ENCODE measurements at places on chromosomes 12 and 14. TPM values are rescaled to one million over a fixed set of nuclear protein-coding genes. Genes with fewer than 3 reads are reported as not detected.

DNA sequence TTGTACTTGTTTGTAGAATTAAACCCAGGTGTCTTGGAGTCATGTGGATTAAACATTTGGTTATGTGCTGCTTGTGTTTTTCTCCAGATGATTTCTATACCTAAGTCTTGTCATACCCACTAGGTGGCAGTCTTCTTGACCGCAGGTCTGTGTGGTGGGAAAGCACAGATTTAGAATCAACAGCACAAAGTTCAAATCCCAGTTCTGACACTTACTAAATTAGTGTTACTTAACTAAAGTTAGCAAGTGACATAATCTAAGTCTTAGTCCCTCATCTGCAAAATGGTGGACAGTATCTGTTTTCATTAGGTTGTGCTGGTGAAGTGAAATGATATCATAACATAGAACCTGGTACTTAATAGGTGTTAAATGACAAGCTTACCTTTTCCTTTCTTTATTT is 151.0 kb upstream of the ARHGAP5 start:
- peaks cover 15% of the 10 kb centered on the region for H3K4me1 ChIP-seq
- H3K27ac ChIP-seq = no peak overlapping the region
- H3K27me3 ChIP-seq = no peaks in the 10 kb centered on the region
- H3K4me3 ChIP-seq = no peak overlapping the region

DNA sequence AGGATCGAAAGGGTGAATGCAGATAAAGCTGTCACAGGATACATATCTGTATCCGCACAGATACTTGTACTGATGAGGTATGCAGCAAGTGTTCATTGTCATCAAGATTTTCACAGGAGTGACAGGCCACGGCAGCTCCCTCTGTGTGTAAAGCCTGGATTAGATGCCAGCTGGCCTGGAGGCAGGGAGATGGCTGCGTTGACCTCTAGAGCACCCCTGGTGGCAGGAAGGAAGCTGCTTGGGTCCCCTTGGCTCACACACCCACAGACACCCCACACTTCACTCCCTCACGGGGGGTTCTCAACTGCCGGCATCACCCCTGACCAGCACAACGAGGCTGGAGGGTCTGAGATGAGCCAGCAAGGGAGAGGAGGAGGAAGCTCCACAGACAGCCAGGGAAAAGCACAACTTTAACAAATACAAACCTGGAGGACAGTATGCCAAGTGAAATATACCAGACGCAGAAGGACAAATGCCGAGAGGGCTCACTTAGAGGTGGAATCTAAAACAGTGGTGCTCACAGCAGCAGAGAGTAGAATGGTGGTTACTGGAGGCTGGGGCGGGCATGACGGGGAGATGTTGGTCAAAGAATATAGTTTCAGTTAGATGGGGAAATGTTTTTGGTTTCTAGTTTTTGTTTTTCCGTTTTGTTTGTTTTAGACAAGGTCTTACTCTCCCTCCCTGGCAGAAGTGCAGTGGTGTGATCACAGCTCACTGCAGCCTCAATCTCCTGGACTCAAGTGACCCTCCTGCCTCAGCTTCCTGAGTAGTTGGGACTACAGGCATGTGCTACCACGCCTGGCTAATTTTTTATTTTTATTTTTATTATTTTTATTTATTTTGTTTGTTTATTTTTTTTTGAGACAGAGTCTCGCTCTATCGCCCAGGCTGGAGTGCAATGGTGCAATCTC is 45.7 kb downstream of the TEAD4 start:
- no peaks in the 10 kb centered on the region for H3K27me3 ChIP-seq
- H3K4me3 ChIP-seq = no peak overlapping the region
- no peak for DNase-seq
- no peaks in the 10 kb centered on the region for H3K4me1 ChIP-seq
- H3K36me3 ChIP-seq = no peaks in the 10 kb centered on the region

DNA sequence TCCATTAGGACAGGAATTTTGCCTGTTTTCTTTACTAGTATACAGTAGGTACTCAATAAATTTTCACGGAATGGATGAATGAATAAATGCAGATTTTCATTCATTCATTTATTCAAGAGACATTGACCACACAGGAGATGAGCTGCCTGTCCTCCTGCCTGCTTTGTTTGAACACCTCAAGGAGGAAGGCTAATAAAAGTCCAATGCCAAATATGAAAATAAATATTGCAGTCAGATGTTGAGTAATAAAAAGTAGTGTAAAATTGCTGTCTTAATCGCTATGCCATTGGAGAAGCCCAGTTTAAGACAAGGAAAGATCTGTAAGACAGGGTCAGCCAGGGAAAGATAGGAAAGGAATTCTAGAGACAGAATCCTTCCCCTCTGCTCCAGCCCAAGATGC is 47.4 kb downstream of the DYRK2 start:
- no peak overlapping the region for H3K4me3 ChIP-seq
- peaks cover 42% of the 10 kb centered on the region for H3K4me1 ChIP-seq
- H3K36me3 ChIP-seq = peaks cover 3% of the 10 kb centered on the region
- H3K27ac ChIP-seq = no peak overlapping the region

- peak; percentile 59 for DNase-seq
- H3K27me3 ChIP-seq = no peaks in the 10 kb centered on the region
- H3K4me1 ChIP-seq = peaks cover 94% of the 10 kb centered on the region
- H3K4me3 ChIP-seq = no peak overlapping the region
Observed at GRCh38 chr14:64726585-64726890, 22.3 kb downstream of the PLEKHG3 start.

DNA sequence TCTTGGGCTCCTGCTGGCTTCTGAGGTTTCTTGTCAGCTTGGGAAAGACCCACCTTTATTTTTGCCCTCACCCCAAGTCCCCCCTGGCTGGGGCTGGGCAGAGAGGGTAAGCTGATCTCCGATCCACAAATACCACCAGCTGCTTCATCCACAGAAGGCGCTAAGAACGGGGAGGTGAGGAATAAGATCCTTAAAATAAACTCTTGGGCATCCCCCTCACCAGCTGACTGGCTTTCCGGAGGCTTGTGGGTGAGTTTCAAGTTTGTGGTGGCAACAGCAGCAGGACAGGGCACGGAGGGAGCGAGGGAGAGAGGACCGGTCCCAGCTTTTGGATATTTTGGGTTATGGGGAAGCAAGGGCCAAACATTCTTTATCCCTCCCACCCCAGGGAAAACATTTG is 20.8 kb upstream of the HSPB8 start:
- H3K27ac ChIP-seq = no peak overlapping the region
- H3K4me3 ChIP-seq = no peak overlapping the region
- no peak for DNase-seq
- no peaks in the 10 kb centered on the region for H3K36me3 ChIP-seq

DNA sequence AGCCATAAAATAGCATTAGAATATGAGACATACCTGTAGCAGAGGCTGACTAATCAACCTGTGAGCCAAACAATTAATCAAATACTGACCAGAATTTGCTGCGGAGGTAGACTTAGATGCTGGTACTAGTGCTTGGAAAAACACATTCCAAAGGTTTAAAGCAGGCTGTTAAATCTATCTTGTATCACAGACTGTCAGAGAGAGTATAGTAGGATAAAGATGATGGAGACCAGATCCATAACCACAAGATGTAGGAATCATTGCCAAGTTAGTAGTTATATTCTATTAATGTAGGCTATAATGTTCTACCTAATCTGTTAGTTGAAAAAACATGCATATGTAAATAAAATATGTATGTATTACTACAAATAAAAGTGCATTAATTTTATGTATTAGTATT is 726.2 kb downstream of the SLC6A15 start:
- no peak overlapping the region for H3K4me3 ChIP-seq
- no peak for DNase-seq
- H3K36me3 ChIP-seq = no peaks in the 10 kb centered on the region
- no peak overlapping the region for H3K27ac ChIP-seq
- no peaks in the 10 kb centered on the region for H3K4me1 ChIP-seq

DNA sequence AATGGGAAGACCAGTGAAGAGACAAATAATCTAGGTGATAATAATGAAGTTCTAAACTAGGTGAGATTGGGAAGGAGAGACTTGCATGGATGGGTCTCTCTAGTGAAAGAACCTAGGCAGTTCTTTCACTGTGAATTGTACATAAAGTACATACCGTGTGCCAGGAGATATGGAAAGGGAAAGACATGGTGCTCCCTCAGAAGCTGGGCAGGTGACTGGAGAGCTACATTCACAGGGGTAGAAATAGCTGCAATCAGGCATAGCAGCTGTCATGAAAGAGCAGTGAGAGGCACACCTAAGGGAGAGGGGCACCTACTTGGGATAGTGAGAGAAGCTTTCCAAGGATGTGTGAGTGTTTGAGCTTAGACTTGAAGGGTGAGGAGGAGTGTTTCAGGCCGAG is 9.3 kb downstream of the STK38L start:
- peaks cover 11% of the 10 kb centered on the region for H3K36me3 ChIP-seq
- H3K27me3 ChIP-seq = no peaks in the 10 kb centered on the region
- H3K4me1 ChIP-seq = no peaks in the 10 kb centered on the region
- H3K27ac ChIP-seq = no peak overlapping the region
- no peak for DNase-seq

GRCh38 chr12:71303199-71303598 is 136.4 kb upstream of the LGR5 start:
- DNase-seq = no peak
- no peaks in the 10 kb centered on the region for H3K36me3 ChIP-seq
- no peaks in the 10 kb centered on the region for H3K4me1 ChIP-seq
- no peak overlapping the region for H3K4me3 ChIP-seq

DNA sequence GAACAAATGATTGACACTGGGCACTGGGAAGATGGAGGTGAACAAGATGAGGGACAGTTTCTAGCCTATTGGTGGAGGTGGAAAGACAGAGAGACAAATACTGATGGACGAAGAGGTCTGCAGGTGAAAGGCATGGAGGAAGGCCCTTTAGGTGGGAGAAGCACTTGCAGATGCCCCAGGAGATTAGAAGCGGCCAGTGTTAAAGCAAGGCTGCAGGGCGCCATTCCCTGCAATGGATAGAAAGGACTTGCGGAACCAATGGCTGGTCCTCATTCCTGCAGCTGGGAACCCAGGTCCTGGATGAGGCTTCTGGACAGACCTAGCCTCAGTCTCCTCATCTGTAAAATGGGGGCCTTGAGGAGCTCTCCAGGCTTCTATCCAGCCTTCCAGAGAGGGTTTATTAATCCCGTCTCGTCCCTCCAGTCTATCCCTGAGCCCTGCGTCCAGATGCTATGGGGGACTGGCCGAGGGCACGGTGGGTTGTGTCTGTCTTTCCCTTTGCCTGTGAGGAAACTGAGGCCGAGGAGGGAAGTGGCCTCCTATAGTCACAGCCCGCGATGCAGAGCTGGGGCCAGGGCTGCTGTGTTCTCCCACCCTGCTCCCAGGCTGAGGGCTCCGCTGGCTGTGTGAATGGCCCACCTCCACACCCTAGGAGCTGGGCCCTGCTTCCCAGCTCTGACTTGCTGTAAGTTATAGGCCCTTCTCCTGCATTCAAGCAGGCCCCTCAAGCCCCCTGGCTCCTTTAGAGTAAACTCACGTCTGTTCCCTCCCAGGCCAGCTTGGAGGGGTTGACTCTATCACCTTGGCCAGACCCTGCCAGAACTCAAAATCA is 33.0 kb downstream of the CYP46A1 start:
- no peaks in the 10 kb centered on the region for H3K4me1 ChIP-seq
- H3K36me3 ChIP-seq = no peaks in the 10 kb centered on the region
- H3K27me3 ChIP-seq = peaks cover 19% of the 10 kb centered on the region
- peak; percentile 12 for DNase-seq
- H3K4me3 ChIP-seq = no peak overlapping the region
- H3K27ac ChIP-seq = no peak overlapping the region

DNA sequence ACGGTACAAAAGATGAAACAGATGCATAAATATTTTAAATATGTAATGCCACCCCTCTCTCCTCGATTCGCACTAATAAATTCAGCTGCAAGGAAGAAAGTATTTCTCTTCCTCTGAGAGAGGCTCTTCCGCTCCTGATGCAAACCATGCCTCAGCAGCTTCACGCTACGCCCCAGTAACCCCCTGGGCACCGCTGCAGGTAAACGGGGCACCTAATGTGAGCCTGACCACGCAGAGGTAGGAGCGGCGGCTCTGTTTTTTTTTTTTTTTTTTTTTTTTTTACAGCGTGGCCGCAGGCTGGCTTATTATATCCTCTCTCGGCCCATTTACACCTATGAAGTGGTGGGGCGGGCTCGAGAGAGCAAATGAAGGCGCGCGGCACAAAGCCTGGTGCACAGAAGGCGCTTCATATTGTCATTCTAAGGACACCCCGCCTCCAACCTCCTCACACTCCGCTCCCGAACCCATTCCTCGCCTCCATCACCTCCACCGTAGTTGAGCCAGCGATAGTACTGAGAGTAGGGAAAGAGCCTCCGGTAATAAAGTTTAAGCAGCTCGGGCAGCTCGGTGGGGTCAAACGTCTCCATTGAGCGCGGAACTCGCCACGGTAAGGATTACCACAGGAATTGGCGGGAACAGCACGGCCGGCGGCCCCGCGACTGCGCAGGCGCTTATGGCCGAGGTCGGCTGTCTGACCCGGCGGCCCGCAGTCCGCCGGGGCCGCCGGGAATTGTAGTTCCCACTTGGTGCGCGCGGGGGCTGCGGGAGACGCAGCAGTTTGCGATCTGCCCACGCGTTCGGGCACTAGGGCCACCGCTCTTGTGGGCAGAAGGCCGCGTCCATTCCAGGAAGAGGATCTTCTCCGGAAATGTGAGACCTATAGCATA is at the start of gene PRIM1:
Gene PRIM1 (minus strand): TSS at position 612 of the 887 bp plus-strand sequence. CDS start 25 bp downstream, at position 587.
- H3K4me3 ChIP-seq = peak within 1 kb of the TSS; percentile 99
- no peaks in the 10 kb centered on the region for H3K27me3 ChIP-seq
- H3K36me3 ChIP-seq = peaks cover 43% of the 10 kb centered on the region

DNA sequence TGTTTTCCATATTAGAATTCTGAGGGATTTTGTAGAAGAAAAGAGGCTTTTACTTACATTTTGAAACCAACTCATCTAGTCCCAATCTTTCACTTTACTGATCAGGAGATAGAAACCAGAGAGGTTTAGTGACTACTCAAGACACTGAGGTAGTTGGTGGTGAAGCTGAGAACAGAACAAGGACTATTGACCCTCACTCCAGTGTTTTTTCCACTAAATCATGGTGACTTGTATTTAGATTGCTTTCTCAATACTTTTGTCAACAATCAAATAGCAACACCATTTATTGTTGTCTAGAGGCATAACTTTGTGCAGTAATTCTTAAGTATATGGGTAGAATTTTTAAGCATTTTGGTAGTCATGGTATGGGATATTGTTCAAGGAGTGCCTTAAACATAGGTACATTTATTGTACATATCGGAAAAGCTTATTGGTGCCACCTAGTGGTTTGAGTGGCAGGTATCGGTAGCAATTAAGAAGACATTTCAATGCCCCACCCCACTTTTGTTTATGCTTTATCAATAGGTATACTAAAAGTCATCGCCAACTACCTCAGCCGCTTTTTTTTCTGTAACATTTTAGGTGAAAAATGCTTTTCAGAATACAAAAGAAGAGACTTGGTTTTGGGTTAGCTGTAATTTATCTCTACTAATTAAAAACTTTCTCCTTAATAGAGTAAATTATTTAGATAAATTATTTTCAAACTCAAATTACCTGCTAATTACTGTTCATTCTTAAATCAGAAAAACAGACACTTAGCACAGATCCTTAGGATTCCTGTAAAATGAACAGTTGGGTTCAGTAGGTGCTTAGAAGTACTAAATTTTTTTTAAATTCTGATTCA is 47.3 kb upstream of the PAWR start:
- H3K27me3 ChIP-seq = peaks cover 9% of the 10 kb centered on the region
- H3K4me1 ChIP-seq = no peaks in the 10 kb centered on the region
- no peak overlapping the region for H3K4me3 ChIP-seq
- no peak overlapping the region for H3K27ac ChIP-seq
- DNase-seq = no peak
- H3K36me3 ChIP-seq = no peaks in the 10 kb centered on the region

Gene ITGB7
- total RNA-seq = 786 TPM

Gene DIO2
- total RNA-seq = not detected

Gene ANO2
- total RNA-seq = not detected

Gene DNAH10
- total RNA-seq = not detected

Gene KRT78
- total RNA-seq = not detected

Gene RNASE7
- total RNA-seq = not detected

Gene RNFT2
- total RNA-seq = 9.0 TPM

Measured in activated CD4-positive, alpha-beta memory T cell treated with anti-CD3 and anti-CD28 coated beads, Interleukin-2, amount 10 ng/mL, durations not matched to agents 7 days and 5 days (primary cell).